Retina (tissue), 1 donor: ENCODE measurements at places on chromosomes 2 and 18.

DNA sequence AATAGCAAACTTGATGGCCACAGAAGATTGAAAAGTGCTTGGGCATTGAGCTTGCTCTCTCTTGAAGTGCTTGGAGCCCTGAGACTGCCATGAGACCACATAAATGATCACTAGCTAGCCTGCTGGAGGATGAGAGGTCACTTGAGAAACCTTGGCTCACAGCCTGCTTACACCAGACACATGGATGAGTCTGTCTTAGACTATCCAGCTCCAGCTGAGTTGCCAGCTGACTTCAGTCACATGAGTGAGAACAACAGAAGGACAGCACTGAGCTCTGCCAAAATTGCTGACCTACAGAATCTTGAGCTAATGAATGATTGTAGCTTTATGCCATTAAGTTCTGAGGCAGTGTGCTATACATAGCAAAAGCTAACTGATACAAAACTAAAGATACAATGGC is 18.1 kb downstream of the NABP1 start:
- no peak for DNase-seq

DNA sequence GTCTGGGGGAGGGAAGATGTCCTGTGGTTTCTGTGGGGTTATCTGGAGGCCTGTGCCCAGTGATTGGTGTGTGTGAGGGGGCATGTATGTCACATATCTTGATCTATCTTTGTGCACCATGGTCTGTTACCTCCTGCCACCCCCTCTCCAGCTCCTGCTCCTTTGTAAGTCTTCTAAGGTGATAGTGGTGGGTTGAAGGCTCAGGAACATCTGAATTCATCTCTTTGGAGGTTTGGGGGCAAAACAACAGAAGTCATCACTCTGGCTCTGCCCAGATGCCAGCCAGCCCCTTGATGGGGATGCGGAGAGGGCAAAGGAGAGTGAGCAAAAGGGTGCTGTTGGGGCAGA is 2.7 kb upstream of the WNT6 start:
- DNase-seq = no peak

DNA sequence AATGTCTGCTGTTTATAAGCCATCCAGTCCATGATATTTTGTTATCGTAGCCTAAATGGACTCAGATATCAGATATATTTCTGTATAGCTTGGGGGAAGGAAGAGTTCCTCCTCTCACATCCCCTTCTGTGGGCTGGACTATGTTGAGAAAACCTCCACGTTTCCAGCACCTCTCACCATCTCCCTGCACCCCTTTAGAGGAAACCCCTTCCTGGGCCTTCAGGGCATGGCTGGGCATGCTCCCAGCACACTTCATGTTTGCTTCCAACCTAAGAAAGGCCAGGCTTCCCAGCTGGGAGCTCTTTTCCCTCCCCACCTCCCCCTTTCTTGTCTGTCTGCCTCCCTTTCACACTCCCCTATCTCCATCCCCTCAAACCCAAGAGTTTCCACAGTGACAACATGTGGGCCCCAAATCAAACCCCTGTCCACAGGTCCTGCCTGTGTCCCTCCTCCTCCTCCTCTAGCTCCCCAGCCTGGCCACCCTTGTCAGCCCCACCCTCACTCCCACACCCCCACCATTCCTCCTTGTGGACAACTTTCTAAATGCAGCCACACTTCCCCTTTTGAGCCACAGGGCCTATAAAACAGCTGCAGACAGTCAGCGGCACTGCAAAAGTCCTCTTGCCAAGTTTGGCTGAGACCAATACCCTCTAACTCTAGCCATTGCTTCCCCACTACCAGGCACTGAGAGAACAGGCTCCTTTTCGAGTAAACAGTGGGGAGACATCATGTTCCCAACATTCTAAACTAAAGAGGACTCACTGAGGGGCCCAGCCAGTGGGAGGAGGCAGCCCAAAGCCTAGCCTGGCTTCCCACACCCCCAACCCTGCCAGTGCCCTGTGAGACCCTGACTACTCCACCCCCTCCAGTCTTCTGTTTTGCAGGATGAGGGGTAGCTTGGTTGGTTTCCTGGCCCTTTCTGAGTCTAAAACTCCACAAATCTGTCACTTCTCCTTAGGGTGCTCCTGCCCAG is 120.5 kb downstream of the ZFP36L2 start:
- no peak for DNase-seq

- DNase-seq = no peak
Measured at GRCh38 chr2:24514820-24515219, 23.8 kb downstream of the NCOA1 start.

DNA sequence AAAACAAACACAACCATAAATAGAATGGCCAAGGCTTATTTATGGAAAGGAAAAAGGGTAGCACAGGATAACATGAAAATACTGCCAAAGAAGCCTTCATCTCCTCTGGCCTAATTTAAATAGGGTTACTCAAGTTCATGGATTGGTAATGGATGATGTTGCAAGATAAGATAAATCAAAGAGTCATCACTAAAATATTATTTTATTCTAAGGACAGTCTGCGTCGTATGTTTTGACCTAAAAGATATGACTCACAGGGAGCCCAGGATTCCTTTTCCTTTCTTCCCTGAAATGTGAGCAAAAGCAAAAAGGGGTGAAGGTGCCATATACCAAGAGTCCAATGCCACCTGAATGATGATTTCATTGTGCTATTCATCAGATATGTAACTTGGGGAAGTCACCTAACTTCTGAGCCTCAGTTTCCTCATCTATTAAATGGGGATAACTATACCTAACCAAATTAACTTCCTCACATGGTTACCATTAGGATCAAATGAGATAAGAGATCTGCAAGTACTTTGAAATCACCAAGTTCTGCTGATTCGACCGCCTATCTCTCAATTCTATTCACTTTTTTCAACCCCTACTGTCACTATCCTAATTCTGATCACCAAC is 137.7 kb downstream of the THADA start:
- no peak for DNase-seq
